ENCODE measurements at places on chromosomes 5 and 9. TPM values are rescaled to one million over a fixed set of nuclear protein-coding genes. Genes with fewer than 3 reads are reported as not detected.

DNA sequence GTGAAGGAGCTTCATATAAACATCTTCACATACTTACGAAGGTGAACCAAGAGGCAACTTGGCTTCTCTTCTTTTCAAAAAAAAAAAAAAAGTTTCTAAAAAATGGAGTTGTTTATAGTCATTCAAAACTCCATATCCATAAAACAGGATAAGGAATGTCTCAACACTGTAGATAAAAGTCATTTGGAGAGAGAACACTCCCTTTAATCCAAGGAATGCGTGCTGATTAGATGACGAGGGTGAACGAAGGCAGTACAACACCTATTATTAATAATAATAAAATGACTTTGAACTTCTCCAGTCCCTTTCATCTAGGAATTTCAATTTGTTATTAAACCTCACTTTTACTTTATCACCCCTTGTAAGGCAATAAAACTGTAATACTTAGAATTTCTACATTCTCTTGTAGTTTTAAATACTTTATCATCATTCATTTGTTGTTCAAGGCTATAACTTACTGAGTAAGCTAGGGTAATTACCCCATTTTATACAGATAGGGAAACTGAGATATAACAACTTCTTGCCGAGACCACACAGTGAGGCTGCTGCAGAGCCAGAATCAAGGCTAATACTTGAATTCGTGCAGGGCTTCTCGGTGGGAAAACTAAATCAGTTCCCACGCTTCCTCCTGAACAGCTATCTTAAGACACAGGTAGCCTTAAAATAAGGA, 377.1 kb downstream of the EFNA5 start:
- no peak for DNase-seq

FAM221B gene
- not detected for total RNA-seq

PCDHGB6 gene
- total RNA-seq: not detected

PCDHAC2 gene
- total RNA-seq: not detected

NRARP gene
- total RNA-seq: 4.5 TPM

FAXDC2 gene
- not detected for total RNA-seq

GRCh38 chr5:139038613-139039305, 159.4 kb downstream of the SIL1 start:
- no peak for DNase-seq

Data from activated CD8-positive, alpha-beta memory T cell treated with anti-CD3 and anti-CD28 coated beads, Interleukin-2, amount 10 ng/mL, durations not matched to agents 7 days and 5 days (primary cell).